ENCODE measurements at places on chromosomes 7 and 10. TPM values are rescaled to one million over a fixed set of nuclear protein-coding genes. Genes with fewer than 3 reads are reported as not detected.

- no peak for DNase-seq
These were observed 124.3 kb upstream of the UNC5B start for GRCh38 chr10:71088054-71088453.

DNA sequence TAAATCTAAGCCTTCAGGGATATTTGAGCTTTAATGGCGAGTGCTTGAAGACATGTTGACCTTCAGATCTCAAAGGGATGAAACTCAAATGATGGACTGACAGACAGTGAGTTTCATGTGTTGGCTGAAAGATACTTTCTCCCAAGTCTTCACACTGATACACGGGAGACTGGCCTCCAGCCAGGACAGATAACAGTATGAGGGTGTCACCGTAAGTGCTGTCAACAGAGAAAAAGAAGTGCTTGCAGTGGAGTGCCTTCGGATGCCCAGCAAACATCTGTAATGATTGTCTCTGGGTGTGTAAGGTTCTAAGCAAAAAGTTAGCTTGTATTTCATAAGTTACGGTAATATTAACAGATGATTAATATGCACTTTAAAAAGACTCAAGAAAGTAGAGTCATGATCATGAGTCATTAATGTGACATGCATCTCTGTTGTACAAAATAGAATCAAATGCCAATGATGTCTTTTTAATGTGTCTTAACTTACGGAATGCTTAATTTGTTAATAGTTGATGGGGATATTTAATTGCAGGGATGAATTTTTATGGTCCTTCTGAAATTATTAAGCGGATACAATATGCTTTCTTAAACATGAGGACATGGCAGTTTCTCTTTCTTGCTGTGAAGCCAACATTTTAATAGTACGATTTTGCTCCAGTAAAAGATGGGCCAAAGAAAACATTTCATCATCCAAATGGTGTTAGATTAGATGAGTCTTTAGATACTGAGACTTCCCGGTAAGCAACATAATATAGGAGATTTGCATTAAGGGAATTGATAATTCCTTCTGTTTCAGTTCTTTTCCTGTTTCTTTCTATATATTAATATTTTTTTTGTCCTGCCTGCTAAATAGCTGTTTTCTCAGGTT, 292.5 kb downstream of the GALNT17 start:
- no peak for DNase-seq

DNA sequence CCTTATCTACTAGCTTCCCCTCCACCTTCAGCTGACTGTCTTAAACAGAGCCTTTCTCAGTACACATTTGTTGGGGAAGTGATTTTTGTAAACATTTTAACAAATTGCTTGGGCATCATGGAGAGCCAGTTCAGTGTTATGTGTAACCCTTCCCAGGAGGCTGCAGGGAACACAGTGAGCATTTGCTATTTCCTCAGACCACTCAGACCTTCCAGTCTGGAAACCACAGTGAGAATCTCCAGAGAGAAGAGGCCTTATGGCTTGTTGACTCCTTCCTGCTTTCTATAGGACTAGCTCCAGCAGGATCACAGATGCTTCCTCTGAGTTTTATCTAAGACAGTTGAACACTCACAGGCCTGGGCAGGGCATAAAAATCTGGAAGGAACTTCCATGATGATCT, 409.8 kb upstream of the NPVF start:
- DNase-seq, result no peak

DNA sequence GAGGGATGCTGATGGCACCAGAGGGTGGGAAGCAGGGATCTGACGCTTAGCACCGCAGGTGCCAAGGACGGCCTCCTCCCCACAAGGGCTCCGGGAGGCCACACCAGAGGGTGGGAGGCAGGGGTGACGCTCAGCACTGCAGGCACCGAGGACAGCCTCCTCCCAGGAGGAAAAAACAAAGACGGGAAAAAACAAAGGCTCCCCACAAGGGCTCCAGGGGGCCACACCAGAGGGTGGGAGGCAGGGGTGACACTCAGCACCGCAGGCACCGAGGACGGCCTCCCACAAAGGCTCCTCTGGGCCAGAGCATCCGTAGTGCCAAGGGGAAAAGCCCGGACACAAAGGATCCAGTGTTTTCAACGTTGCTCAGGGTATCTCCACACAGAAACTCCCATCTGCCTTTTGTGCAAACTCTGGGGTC, 25.6 kb downstream of the DIP2C start:
- DNase-seq, result no peak

- DNase-seq, result no peak
These were observed 7.1 kb downstream of the ASB10 start for GRCh38 chr7:151179946-151180345.

The IL15RA gene
- polyA plus RNA-seq, result 2.4 TPM

The DNAH11 gene
- 2.1 TPM for polyA plus RNA-seq

The RADIL gene
- polyA plus RNA-seq, result 1.3 TPM

The BAIAP2L1 gene
- 12.5 TPM for polyA plus RNA-seq

Measured in right renal pelvis (tissue), 4 donors.